ENCODE measurements at places on chromosomes 5 and 9.

GRCh38 chr9:38017149-38017884 lies 51.7 kb downstream of the SHB start:
- DNase-seq, result no peak

DNA sequence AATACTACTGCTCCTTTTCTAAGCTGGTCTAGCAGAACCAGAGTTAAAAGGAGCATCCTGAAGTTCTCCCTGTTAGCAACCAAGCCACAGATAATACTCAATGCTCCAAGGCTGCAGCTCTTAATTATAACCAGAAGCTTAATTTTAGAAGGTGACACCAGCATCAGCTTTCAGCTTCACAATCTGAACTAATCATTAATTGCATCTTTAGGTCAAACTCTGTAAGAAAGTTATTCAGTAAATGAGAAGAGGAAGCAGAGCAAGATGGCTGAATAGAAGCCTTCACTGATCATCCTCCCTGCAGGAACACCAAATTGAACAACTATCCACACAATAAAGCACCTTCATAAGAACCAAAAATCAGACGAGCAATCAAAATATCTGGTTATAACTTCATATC lies 38.5 kb downstream of the APBA1 start:
- no peak for DNase-seq

DNA sequence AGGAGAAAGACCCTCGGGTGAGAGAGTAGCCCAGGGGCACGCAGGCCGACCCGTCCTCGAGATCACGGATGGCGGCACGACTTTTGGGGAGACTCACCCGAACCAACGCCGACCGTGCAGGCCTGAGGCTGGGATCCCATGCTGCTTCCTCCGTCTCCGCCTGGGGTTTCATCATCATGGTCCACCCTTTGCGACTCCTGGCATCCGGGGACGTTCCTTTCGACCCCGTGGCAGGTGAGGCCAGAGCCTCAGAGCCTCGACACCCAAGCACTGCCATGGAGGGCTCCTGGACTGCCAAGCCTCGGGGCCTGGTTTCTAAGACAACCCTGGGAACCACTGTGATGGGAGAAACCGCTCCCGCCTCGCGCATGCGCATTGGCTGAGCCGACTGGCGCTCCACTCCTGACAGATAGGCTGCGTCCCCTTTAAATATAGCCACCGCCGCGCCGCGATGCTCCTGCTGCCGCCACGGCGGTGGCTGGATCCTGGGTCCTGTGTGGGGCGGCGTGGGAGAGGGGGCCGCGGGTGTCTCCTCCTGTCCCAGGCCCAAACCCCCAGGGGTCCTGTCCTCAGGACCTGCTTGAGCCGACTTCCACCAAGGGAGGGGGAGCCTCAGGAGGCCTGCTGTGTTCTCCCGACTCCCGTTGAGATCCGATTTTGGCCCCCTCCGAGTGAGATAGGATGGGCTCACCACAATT lies 481.6 kb downstream of the SPATA31A7 start:
- DNase-seq, result no peak

- peak; percentile 51 for DNase-seq
Observed at GRCh38 chr5:178116143-178116885, 3.0 kb downstream of the N4BP3 start.

GRCh38 chr5:61394078-61394704 lies 62.1 kb downstream of the ZSWIM6 start:
- no peak for DNase-seq

- no peak for DNase-seq
Observed at GRCh38 chr5:66828046-66828547, 231.9 kb downstream of the MAST4 start.

GRCh38 chr9:112831281-112831851 lies 59.3 kb downstream of the SLC46A2 start:
- DNase-seq, result no peak

- DNase-seq, result no peak
Observed at GRCh38 chr9:32577316-32577715, 4.4 kb upstream of the NDUFB6 start.

DNA sequence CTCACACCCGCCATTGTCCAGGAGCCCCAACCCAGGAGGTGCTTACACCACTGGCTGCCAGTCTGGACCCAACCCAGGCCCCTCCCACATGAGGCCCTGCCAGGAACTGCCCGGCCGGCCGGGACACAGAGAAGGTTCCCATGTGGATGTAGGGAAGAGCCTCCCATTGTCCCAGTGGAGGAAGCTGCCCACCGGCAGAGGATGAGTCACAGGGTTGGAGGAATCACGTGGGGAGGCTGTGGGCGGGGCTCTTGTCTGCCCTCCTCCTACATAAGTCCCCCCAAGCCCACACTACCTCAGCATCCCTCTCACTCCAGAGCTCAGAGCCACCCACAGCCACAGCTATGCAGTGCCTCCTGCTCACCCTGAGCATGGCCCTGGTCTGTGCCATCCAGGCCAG lies 26.1 kb downstream of the PAEP start:
- no peak for DNase-seq

GRCh38 chr9:124239249-124240073 lies 18.3 kb upstream of the NEK6 start:
- no peak for DNase-seq

GRCh38 chr5:134371834-134372340 lies 518 bp downstream of the UBE2B start:
- DNase-seq, result no peak

DNA sequence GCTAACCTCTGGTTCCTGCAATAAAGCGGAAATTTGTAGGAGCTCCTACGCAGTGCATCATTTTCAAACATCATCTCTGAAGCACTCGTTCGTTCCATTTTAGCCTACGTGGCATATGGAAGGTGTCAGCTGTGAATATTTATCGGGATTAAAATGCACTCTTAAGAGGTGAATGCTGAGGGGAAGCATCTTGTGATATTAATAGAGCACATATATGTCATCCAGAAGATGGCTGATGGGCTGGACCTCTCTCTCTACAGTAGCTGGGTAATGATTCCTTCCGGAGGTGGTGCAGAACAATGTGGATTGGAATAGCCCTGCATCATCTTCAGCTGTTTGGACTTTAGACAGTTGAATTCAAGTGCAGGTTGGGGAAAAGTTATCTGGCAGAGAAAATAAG lies 478.7 kb downstream of the DMAC1 start:
- DNase-seq, result no peak

- no peak for DNase-seq
Observed at GRCh38 chr5:133753856-133754255, 141.5 kb upstream of the FSTL4 start.

DNA sequence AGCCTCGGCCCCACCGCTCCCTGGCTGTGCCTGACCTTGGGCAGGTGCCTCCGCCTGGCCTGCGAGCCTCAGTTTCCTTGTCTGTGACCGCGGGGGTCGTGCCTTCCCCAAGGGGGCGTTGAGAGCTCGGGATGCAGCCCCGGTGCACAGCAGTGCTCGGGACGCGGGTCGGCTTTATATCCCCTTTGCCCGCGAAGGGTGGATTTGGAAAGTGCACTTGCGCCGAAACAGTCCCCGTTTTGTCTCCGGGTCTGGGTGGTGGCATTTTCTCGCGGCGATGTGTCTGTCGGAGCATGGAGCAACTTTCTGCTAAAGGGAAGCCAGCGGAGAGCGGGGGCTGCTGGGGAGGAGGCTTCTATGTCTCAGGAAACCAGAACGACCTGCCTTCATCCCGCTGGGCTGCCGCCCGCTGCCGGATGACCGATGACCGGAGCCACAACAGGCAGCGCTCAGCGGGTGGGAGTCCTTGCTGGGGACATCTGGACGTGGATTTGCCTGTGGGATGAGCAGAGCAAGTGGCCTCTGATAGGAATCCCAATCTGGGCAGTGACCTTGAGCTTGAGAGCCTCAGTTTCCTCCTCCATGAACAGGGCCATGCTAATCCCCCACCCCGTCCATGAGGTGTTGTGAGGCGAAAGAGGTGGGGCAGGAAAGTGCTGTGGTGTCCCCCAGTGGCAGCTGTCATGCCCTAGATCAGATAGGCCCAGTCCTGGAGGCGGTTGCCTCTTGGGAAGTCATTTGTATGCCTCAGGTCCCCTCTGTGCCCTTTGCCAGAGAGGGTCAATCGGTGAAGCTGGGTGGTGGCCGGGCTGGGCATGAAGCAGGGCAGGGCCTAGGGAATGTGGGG lies 651 bp downstream of the HRH2 start:
- DNase-seq, result no peak

GRCh38 chr9:684941-685340 lies 156.6 kb upstream of the DMRT1 start:
- no peak for DNase-seq

DNA sequence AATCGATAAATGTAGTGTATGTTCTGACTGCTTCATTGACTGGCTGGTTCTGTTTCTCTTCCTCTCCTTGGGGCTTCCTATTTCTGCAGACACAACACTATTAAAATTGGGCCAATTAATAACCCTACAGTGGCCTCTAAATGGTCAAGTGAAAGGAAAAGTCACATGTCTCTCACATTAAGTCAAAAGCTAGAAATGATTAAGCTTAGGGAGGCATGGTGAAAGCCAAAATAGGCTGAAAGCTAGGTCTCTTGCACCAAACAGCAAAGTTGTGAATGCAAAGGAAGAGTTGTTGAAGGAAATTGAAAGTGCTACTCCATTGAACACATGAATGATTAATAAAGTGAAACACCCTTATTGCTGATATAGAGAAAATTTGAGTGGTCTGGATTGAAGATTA lies 58.2 kb downstream of the CCNH start:
- no peak for DNase-seq

GRCh38 chr5:127229185-127229889 lies 61.3 kb upstream of the MEGF10 start:
- DNase-seq, result peak; percentile 5

DNA sequence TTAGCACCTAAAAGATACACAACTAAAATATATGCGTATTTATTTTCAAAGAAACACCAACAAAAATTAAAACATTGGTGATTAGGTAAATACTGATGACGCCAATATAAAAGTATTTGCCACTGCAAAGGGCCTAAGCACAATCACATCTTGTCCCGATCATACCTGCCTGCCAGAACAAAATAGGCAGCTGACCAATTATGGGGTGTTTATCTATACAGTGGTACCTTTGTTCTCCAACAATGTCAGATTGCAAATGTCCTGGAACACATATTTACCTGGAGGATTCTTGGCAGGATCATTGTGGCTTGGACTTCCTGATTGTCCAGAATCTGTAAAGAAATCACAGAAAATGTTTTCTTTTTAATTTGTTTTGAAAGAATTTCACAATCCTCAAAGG lies 134.5 kb downstream of the NFIB start:
- no peak for DNase-seq

DNA sequence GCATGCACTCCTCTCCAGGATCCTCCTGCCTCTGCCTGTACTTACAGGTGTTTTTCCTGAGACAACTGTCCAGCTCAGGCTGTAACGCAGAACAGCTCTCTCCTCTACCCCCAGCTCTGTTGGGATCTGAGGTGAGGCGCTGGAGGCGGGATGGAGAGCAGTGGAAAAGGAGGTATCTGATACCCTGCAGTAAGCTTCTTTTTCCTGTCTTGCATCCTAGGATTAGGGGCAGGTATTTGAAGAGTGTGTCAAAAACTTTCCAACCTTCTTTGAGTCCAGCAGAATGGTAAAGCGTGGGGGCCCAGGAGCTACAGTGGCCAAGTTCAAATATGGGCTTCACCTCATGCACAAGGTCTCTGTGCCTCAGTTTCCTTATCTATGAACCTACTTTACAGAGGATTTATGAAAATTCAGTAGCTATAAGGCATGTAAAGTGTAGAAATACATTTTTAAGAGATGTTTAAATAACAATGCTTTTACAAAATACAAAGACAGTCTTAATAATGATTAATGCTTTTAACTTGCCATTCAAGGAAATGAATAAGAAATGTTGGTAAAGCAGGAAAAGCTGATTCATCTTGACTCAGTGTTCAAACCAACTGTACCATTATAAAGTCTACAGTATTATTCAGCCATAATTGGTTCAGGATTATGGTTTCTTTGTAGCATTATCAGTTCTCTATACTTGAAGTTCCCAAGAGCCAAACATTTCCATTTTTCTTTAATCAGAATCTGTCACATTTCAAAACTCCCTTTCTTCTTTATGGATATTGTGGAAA lies 26.1 kb downstream of the MAP1B start:
- no peak for DNase-seq

DNA sequence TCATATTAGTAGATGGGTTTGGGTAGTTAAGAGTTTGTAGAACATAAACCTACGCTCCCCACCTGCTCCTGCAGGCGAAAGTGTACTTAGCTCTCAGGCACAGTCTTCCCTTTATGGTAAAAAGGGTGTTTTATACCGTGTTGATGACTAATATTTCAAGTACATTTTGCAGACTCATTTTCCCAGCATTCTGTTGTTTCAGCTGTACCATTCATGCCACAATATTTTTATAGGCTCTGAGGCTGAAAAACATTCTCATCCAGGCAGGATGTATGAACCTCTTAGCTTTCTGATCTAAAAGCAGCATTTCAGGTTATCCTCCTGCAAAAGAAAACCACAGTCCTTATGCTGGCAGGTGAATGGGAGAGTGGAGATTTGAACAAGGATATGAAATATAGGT lies 231.4 kb downstream of the NR2F1-AS1 start:
- no peak for DNase-seq

- DNase-seq, result no peak
Observed at GRCh38 chr5:72032788-72033187, 74.5 kb upstream of the MAP1B start.

- DNase-seq, result no peak
Observed at GRCh38 chr5:165622864-165623536, 2117.6 kb downstream of the MAT2B start.

- DNase-seq, result no peak
Observed at GRCh38 chr5:22539762-22540161, 313.4 kb downstream of the CDH12 start.

DNA sequence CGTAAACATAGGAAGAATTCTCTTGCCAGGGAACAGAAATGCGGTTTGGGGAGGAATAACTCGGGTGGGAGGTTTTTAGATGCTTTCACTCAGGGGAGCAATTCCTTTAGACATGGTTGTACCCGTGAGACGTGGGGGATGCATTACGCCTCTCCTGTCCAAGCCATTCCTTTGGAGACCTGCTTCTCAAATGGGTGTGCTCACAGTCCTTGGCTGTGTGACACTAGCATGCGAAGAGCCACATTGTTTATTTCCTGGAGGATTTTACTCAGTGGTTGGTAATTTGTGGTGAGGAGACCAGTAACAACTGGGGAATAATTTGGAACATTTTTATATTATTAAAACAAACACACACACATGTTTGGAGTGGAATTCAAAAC lies 18.5 kb downstream of the COL15A1 start:
- DNase-seq, result no peak

- DNase-seq, result no peak
Observed at GRCh38 chr5:60402161-60402785, 297.7 kb downstream of the DEPDC1B start.

DNA sequence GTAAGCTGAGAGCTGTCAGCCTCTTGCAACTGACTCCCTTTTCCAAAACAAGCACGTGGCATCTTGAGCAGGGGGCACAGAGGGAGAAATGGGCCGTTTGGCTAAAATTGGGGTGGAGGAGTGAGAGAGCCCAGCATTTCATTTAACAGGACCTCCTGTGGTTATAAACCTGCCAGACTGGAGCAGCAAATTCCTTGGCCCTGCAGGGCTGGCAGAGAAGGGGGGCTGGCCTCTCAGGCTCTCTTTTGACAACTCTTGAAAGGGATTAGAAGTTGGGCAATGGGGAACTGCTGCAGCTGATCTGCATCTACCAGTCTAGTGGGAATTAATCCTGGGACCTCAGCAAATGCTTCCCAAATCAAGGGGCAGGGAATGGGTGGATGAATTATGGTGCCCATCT lies 7.2 kb upstream of the POU4F3 start:
- DNase-seq, result no peak

GRCh38 chr5:81417052-81417451 lies 23.1 kb upstream of the ACOT12 start:
- no peak for DNase-seq

GRCh38 chr5:54765165-54766028 lies 220.0 kb downstream of the ESM1 start:
- no peak for DNase-seq

GRCh38 chr5:102542057-102542456 lies 43.3 kb upstream of the SLCO6A1 start:
- no peak for DNase-seq

Data from stimulated activated CD8-positive, alpha-beta memory T cell treated with anti-CD3 and anti-CD28 coated beads, Interleukin-15, amount 100 ng/mL, for 1 hour (primary cell).